ENCODE measurements at places on chromosomes 7 and 10.

GRCh38 chr7:133109816-133110215, 27.9 kb upstream of the CHCHD3 start:
- DNase-seq = no peak

DNA sequence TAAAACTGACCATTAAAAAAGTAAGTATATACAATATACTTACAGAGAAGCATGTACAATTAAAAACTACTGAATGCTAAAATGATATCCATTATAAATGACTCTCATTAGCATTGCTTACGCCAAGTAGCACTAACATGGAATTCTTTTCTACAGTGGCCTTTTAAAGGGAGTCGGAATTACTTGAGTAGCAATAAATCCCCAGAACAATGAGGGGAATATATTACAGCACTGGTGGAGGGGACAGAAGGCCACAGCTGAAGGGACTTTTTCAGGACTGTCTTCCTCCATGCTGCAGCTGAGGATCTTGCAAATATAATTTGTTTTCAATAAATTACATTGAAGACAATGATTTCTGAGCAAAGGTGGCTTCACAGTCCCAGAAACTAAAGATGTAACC, 97.0 kb downstream of the ALOX5 start:
- DNase-seq = no peak

DNA sequence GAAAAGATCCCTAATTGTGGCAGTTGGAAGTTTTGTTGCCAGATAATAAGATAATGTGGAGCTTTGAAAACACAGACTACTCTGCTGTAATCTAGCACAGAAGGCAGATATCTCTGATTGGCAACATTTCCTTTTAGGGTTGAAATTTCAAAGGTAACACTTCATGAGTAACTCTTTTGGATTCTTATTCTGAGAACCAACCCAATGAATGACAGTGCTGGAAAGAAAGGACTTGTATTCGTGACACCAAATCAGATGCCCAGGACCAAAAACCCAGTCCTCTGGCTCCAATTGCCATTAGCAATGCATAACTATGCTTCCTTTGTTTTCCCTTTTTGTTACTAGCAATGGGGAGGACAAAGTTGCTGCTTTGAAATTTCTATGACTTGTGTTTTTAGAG, 41.0 kb upstream of the ELMO1 start:
- no peak for DNase-seq

GRCh38 chr7:112089551-112089950, 116.6 kb downstream of the DOCK4 start:
- DNase-seq = no peak

DNA sequence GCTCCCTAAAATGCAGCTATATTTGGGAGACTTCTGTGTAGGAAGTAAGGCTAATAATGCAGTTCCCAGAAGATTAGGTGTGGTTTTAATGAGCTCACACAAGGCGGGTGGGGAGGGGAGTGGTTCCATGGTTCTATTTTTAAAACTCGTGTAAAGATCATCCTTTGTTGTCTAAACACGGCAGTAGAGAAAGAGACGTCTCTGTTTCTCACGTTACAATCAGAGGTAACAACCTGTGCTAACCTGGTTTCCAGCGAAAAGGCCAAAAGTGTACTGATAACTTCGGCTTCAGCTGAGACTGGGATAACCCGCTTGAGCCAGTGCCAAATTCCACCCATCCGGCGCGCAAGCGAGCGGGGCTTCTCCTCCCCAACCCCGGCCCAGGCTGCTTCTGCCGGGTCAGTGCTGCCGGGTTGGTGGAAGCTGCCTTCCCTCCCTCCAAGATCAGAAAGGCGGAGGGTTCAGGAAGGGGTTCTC, 2.5 kb upstream of the MAP3K8 start:
- DNase-seq = no peak

DNA sequence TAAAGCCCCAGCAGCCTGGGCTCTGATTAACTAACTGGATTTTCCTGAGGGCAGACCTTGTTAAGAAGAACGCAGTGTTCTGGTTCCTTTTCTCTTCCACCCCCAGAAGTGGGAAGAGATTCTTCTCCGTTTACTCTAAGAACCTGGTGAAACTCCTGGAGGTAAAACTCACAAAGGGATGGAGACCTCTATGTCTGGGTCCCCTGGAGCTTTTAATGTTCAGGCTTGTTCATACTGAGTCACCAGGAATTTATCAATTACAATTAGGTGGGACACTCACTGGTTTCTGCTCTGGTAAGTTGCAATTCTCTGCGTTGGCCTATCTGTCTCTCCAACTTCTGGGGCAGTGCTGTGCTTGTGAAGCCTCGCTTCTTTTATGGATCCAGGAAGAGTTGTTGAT, 73.3 kb upstream of the CACNB2 start:
- no peak for DNase-seq

- no peak for DNase-seq
Measured at GRCh38 chr7:47682874-47683273, 101.0 kb upstream of the TNS3 start.

GRCh38 chr7:130900471-130901076, 166.6 kb upstream of the KLF14 start:
- no peak for DNase-seq

DNA sequence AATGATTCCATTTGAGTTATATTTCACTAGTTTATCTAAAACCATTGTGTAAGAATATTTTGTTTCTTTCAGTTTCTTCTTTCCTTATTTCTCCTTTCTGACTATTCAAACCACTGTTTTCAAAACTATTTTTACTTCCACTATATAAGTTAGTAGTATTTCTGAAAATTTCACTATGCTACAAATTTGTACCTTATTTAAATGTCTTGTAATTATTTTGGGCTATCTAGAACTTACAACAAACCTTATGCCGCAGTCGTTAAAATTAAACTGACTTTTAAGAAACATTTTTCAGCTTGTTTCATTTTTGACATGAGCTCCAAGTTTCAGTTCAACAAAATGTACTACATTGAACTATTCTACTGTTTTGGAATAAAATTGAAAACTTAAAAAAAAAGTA, 1.8 kb downstream of the TFEC start:
- no peak for DNase-seq

GRCh38 chr7:39186131-39186530, 208.4 kb downstream of the POU6F2 start:
- DNase-seq = no peak

DNA sequence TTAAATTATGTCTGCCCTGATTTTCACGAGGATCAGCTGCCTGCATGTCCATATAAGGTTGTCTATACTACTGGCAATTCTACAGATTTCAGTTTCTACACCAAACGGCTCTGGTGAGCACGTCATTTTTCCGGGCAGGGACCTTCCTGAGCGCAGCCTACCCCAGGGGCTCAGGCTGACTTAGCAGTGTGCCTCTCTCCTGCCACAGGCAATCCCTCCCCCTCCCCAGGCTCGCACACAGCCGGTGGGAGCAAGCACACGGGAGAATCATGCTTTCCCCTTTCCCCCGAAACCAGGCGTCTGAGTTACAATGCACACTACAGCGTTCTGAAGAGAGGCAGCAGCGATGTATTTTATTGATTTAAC, 1.7 kb downstream of the KLF6 start:
- DNase-seq = peak; percentile 68

DNA sequence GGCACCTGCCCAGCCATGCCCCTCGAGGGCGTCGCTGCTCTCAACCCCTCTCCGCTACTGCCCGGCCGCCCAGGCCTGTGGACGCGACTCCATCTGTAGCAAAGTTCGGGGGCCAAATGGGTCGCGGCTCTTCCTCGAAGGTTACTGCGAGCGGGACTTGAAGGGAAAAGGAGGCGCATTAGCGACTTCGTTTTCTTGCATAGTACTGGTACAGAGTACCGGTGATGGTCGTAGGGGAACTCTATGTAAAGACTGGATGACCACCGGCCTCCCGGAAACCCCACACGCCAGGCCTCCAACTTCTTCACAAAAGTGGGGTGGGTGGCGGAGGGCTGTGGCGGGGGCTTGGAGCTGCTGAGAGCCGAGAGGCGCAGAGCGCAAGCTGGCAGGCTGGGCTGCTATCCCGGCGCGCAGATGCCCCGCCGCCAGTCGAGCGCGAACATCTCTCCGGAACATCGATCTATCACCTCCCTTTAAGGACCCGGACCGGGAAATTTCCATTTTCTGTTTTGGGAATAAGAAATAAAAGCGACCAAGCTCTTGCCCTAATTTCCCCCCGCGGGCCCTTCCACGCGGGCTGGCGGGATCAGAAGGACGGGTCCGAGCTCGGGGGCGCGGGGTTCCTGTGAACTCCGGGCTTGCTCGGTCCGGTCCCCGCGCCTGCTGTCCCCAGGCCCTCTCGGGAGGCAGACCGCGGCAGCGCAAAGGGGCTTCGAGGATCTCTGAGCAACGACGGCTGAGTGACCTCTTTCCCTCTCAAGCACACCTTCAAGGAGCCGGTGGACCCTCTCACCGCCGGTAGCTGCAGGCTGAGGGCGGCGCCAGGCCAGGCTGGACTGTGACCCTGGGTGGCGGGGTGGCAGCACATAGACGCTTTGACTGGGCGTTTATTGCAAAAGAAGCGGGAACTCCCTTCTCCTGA, 12.2 kb upstream of the FEZF1 start:
- DNase-seq = no peak
